ENCODE measurements at places on chromosomes 12 and 14. TPM values are rescaled to one million over a fixed set of nuclear protein-coding genes. Genes with fewer than 3 reads are reported as not detected.

PLEKHG7 gene
- not detected for total RNA-seq

RPGRIP1 gene
- total RNA-seq = not detected

CINP gene
- total RNA-seq = 33.5 TPM

KLHDC1 gene
- 5.3 TPM for total RNA-seq

ABHD4 gene
- total RNA-seq = 37.2 TPM

TMEM229B gene
- 1.2 TPM for total RNA-seq

KRT79 gene
- not detected for total RNA-seq

DNA sequence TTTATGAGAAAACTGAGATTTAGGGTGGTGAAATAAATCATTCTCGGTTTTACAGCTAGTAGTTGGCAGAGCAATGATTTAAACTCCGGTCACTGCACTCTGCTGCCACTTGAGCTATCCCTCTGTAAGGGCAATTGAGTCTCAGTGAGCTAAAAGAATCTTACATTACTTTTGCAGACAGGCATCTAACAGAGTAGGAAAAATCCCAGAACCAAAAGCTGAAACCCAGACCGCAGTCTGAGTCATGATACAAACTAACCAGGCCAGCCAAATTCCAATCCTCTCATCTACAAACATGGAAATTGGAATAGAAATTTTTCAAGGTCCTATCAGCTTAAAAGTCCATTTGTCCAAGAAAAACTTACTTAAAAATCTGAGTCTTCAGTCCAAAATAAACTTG, 73.7 kb downstream of the ANKS1B start:
- DNase-seq = no peak
- no peaks in the 10 kb centered on the region for H3K4me1 ChIP-seq
- H3K27me3 ChIP-seq = no peaks in the 10 kb centered on the region
- H3K27ac ChIP-seq = peak overlapping the region; percentile 58
- H3K4me3 ChIP-seq = peak overlapping the region; percentile 29

- H3K27ac ChIP-seq = no peak overlapping the region
- peaks cover 6% of the 10 kb centered on the region for H3K27me3 ChIP-seq
- H3K4me1 ChIP-seq = no peaks in the 10 kb centered on the region
Measured at GRCh38 chr12:4118017-4118510, 155.5 kb upstream of the CCND2 start.

DNA sequence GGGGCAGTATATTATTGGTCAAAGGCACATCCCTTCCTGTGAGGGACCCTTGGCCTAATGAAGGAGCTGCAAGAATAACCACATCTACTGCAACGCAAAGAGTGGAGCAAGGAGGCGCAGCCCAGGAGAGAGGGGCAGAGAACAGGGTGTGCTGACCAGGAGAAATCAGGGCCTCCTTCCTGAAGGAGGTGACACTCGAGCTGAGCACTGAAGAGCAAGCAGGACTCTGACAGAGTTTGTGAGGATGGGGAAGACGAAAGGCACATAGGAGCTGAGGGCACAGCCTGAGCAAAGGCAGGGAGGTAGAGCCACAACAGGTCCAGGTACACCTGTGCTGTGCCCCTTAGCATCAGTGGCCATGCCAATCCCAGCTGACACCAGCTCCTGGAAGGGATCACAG, 60.6 kb downstream of the CCDC85C start:
- peaks cover 16% of the 10 kb centered on the region for H3K4me1 ChIP-seq
- H3K27me3 ChIP-seq = no peaks in the 10 kb centered on the region
- H3K27ac ChIP-seq = no peak overlapping the region
- H3K36me3 ChIP-seq = no peaks in the 10 kb centered on the region
- no peak for DNase-seq

- H3K27me3 ChIP-seq = no peaks in the 10 kb centered on the region
- no peak for DNase-seq
- H3K36me3 ChIP-seq = no peaks in the 10 kb centered on the region
- no peak within 1 kb of the TSS for H3K27ac ChIP-seq
- H3K4me3 ChIP-seq = no peak within 1 kb of the TSS
Measured at GRCh38 chr12:52291267-52291935, at the start of gene KRT81. Gene KRT81, minus strand, starts transcription at chr12:52291534. Its CDS starts 69 bp downstream, at chr12:52291465.

DNA sequence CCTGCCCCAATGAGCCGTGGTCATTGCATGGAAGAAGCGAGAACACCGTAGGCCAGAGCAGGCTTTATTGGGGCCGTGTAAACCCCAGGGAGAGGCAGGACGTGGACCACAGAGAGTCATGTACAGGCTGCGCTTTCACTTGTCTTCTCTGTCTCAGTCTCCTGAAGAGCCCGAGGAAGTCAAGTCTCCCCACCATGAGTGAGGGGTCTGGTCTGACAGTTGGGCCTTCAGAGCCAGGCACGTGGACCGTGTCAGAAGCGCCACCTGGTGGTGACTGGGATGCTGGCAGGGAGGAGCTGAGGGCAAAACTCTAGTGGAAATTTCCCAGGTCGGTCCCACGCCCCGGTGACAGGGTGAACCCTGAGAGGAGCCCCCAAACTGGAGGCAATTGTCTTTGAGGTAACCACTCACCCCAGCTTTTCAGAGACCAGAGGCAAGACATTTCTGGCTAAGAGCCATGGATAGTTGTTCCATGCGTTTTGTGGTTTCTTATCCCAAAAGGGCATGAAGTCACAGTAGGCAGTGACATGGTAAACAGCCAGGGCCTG, 17.4 kb downstream of the RPS6KL1 start:
- H3K36me3 ChIP-seq = peaks cover 43% of the 10 kb centered on the region
- no peak overlapping the region for H3K27ac ChIP-seq

- H3K4me1 ChIP-seq = no peaks in the 10 kb centered on the region
- no peak overlapping the region for H3K27ac ChIP-seq
- H3K27me3 ChIP-seq = no peaks in the 10 kb centered on the region
- DNase-seq = no peak
- no peak overlapping the region for H3K4me3 ChIP-seq
Measured at GRCh38 chr14:36767603-36768281, 106.1 kb downstream of the PAX9 start.

GRCh38 chr12:4794491-4794890, 74.3 kb downstream of the GALNT8 start:
- H3K27ac ChIP-seq = no peak overlapping the region
- H3K4me3 ChIP-seq = no peak overlapping the region
- no peak for DNase-seq

GRCh38 chr14:80388980-80389711, 177.8 kb upstream of the DIO2 start:
- H3K27me3 ChIP-seq = no peaks in the 10 kb centered on the region
- H3K36me3 ChIP-seq = no peaks in the 10 kb centered on the region
- H3K4me1 ChIP-seq = no peaks in the 10 kb centered on the region

DNA sequence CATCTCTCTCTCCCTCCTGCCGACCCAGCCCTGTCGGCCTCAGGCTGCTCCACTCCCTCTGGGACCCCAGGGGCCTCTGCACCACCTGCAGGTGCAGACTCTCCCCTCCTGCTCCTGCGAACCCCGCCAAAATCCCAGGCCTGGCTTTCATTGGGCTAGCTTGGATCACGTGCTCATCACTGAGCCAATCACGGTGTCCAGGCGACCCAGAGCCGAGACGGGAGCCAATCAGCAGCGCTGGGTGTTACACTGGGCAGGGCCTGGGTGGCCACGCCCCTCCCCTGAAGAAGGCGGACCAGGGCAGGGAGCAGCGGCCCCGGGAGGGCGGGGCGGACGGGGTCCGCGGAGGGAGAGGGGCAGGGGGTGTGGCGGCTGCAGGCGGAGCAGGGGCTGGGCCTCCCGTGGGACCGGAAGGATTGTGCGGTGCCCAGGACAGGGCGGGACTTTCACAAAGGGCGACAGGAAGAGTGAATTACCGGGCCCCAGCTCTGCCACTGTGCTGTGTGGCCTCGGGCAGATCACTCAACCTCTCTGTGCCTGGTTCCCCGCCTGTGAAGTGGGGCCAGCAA, 66.6 kb upstream of the FBRSL1 start:
- no peak overlapping the region for H3K4me3 ChIP-seq
- H3K27me3 ChIP-seq = peaks cover 34% of the 10 kb centered on the region
- H3K4me1 ChIP-seq = no peaks in the 10 kb centered on the region
- no peak for DNase-seq
- H3K27ac ChIP-seq = no peak overlapping the region

- no peaks in the 10 kb centered on the region for H3K36me3 ChIP-seq
- H3K4me3 ChIP-seq = no peak overlapping the region
- H3K27me3 ChIP-seq = no peaks in the 10 kb centered on the region
- H3K4me1 ChIP-seq = no peaks in the 10 kb centered on the region
Measured at GRCh38 chr14:57171363-57171762, 97.3 kb downstream of the EXOC5 start.

DNA sequence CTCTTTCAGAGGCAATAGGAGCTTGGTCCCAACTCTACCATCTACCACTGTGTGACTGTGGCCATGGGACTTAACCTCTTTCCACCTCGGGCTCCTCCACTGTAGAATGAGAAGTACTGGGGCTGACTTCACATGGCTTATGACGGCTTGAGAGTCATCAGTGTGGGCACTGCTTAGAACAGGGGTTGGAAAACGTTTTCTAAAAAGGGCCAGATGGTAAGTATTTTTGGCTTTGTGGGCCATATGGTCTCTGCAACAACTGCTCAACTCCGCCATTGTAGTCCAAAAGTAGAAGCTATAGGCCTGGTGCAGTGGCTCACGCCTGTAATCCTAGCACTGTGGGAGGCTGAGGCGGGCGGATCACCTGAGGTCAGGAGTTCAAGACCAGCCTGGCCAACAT, 69.2 kb upstream of the LTA4H start:
- DNase-seq = no peak
- H3K36me3 ChIP-seq = no peaks in the 10 kb centered on the region
- no peaks in the 10 kb centered on the region for H3K27me3 ChIP-seq
- H3K4me1 ChIP-seq = no peaks in the 10 kb centered on the region

DNA sequence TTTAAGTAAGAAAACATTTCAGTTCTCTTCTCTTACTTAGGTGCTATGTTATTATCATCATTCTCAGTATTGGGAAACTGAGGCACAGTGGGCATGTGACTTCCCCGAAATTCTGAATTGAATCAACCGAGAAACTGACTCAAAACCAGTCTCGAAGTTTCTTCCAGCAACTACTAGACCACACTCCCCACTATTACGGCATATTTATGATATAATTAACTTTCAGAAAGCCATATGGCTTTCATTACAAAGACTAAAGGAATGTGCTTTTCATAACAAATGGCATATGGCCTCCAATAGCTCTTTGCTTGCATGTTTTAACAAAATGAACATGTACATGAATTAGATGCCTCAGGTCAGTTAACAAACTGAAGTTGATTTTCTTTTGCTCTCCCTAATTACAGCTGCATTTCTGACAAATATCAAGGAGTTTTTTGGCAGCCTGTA, 182.9 kb upstream of the SLC38A2 start:
- DNase-seq = no peak
- peaks cover 52% of the 10 kb centered on the region for H3K4me1 ChIP-seq
- peak overlapping the region; percentile 77 for H3K27ac ChIP-seq
- H3K27me3 ChIP-seq = no peaks in the 10 kb centered on the region

DNA sequence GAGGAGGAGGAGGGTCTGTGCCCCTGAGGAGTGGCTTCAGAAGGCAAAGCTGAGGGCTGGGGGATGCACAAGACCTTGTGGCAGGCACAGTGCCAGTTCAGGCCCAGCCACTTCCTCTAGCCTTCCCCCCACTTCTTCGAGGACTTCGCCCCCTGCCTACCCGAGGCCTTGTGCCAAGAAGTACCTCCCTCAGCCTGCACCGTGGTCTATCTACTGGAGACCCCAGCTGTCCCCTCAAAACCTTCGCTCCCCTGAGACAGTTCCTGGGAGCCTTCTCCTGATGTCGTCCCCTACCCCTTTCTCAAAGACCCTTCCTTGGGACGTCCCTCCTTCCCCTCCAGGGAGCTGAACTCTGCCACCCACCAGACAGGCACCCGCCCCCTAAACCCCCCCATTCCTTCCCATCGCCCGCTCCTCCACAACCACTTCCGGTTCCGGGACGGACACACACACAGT, 604 bp downstream of the ZNF384 start:
- H3K4me1 ChIP-seq = peaks cover 21% of the 10 kb centered on the region
- peaks cover 2% of the 10 kb centered on the region for H3K36me3 ChIP-seq
- H3K4me3 ChIP-seq = peak overlapping the region; percentile 79
- H3K27ac ChIP-seq = peak overlapping the region; percentile 99

- no peak overlapping the region for H3K4me3 ChIP-seq
- no peaks in the 10 kb centered on the region for H3K27me3 ChIP-seq
- peaks cover 14% of the 10 kb centered on the region for H3K4me1 ChIP-seq
- DNase-seq = no peak
- peak overlapping the region; percentile 93 for H3K27ac ChIP-seq
Measured at GRCh38 chr12:52055731-52056711, 4.8 kb downstream of the NR4A1 start.

- no peaks in the 10 kb centered on the region for H3K4me1 ChIP-seq
- no peak overlapping the region for H3K27ac ChIP-seq
- no peak overlapping the region for H3K4me3 ChIP-seq
- H3K36me3 ChIP-seq = no peaks in the 10 kb centered on the region
Measured at GRCh38 chr12:91413581-91414546, 231.2 kb upstream of the DCN start.

GRCh38 chr12:102869571-102869970, 47.5 kb downstream of the PAH start:
- H3K4me3 ChIP-seq = no peak overlapping the region
- no peaks in the 10 kb centered on the region for H3K4me1 ChIP-seq
- H3K36me3 ChIP-seq = no peaks in the 10 kb centered on the region

GRCh38 chr14:22388669-22389595, 200.1 kb downstream of the DAD1 start:
- DNase-seq = no peak
- H3K4me1 ChIP-seq = no peaks in the 10 kb centered on the region
- H3K4me3 ChIP-seq = no peak overlapping the region
- no peaks in the 10 kb centered on the region for H3K36me3 ChIP-seq
- no peaks in the 10 kb centered on the region for H3K27me3 ChIP-seq
- H3K27ac ChIP-seq = no peak overlapping the region

DNA sequence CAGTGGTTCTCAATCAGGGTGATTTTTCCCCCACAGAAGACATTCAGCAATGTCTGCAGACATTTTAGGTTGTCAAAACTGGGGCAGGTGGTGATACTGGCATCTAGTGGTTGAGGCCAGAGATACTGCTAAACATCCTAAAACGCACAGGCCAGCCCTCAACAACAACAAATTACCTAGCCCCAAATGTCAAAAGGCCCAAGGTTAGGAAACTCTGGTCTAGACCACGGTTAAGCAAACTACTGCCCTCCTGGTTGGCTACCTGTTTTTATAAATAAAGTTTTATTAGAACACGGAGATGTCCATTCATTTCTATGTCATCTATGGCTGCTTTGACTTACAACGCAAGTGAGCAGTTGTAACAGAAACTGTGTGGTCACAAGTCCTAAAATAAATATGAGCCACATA, 186.7 kb downstream of the EFCAB11 start:
- H3K4me3 ChIP-seq = no peak overlapping the region
- H3K36me3 ChIP-seq = no peaks in the 10 kb centered on the region
- H3K4me1 ChIP-seq = no peaks in the 10 kb centered on the region
- H3K27me3 ChIP-seq = no peaks in the 10 kb centered on the region
- DNase-seq = no peak
- H3K27ac ChIP-seq = no peak overlapping the region

DNA sequence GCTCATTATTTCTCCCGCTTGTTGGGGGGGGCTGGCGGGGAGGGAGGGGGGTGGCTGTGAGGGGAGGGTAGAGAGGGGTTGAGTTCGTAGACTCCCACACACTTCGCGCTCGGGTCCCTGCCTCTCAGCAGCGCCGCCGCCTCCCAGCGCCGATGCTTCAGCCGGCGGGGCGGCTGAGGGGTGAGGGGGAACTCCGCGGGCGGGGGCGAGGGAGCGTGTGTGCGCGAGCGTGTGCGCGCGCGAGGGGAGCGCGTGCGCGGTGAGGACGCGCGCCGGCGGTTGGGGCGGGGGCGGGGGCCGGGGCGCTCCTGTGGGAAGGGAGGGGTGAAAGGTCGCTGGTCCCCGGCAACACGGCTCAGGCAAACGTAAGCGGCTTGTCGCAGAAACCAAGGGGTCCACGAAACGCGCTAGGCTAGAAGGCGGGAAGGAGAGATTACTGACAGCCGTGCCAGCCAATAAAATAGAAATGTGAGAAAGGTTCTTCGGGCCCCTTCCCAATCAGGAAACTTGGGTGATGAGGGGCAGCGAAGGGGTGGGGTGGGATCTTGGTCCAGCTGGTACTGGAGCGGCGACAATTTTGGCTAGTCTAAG, 343 bp upstream of the NOVA1 start:
- H3K4me3 ChIP-seq = peak overlapping the region; percentile 67
- no peaks in the 10 kb centered on the region for H3K4me1 ChIP-seq
- DNase-seq = peak; percentile 88
